ENCODE measurements at places on chromosomes 3 and 15.

- DNase-seq: no peak
Measured at GRCh38 chr3:136404056-136404455, 153.9 kb downstream of the PCCB start.

GRCh38 chr3:38015485-38015884 is 14.0 kb downstream of the PLCD1 start:
- DNase-seq: no peak

GRCh38 chr3:129317848-129318247 is 39.2 kb downstream of the HMCES start:
- DNase-seq: no peak

DNA sequence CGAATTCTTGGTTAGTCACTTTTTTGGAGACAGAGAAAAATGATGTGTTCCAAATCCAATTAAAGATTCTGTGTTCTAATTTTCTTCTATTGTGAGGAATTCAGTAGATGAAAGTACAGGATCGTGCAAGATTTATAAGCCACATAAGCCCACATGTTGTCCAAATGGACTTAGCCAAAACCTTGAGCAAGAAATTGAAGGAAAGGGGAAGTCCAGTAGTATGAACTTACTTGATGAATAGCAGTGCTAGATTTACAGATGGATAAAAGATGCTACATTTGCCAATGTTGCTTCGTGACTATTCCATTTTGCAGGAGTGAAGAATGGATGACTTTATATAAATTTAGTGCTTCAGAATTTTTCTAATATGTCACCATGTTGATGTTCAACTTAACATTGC is 120.0 kb upstream of the ATP11B start:
- no peak for DNase-seq

GRCh38 chr3:100260081-100260684 is 609 bp upstream of the TBC1D23 start:
- no peak for DNase-seq
